ENCODE measurements at places on chromosomes 6 and 20.

DNA sequence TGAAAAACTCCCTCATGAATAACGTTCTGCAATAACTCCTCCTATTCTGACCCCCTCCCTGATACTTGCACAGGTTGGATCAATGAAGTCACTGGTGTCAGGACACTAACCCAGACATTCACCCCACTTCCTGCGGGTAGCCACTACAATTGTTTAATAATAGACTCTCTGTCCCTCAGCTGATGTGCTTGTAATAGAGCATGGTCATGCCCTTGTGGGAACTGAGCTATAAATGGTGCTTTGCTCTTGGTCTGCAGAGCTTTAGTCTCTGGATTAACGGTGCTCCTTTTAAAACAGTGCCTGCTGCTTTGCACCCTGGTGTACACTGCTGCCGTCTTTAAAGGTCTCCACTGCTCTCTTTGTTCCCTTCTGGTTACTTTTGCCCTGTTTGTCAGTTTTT, 127.3 kb downstream of the BACH2 start:
- no peaks in the 10 kb centered on the region for H3K4me1 ChIP-seq
- no peaks in the 10 kb centered on the region for H3K27me3 ChIP-seq
- DNase-seq: no peak
- H3K27ac ChIP-seq: no peak overlapping the region
- no peak overlapping the region for H3K4me3 ChIP-seq

DNA sequence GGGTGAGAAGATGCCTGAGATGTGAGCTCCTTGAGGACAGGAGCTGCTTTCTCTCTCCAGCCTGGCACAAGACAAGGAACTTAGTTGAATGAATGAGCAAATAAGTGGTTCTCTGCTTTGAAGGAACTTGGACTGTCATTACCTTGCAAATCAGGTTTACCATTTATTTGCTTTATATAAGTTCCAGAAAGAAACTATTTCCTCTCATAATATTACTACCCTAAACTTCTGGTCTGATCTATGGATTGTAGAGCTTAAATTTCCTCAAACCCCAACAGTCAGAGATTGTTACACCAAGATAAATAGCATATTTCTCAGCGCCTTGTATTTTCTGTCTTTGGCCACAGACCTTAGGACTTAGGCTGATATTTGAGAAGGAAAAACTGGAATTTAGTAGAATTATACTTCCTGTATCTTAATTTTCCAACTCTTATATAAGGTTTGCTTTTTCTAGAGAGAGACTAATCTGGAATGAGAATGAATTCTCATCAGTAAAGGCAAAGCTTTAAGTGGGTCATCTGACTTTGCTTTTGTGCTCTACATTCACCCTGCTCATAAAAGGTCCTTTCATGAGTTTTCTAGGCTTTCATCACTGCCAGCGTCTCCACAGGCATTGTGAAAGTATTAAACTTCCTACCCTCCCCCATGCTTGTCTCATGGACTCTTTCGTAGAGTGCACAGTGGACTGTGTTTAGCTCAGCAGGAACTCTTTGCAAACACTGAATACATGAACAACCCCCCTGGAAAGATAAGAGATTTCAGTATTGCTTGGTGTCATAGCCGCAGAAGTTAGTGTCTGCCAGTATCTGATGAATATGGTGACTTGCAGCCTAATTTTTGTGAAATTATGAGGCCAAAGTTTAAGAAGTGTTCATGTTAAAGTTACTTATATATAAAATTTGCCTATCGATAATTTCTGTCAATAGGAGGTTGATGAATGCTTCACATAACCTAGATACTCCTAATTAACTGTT, 74.0 kb downstream of the PTPRA start:
- DNase-seq: no peak
- no peaks in the 10 kb centered on the region for H3K36me3 ChIP-seq
- H3K4me3 ChIP-seq: no peak overlapping the region
- H3K4me1 ChIP-seq: peaks cover 8% of the 10 kb centered on the region
- no peak overlapping the region for H3K27ac ChIP-seq

DNA sequence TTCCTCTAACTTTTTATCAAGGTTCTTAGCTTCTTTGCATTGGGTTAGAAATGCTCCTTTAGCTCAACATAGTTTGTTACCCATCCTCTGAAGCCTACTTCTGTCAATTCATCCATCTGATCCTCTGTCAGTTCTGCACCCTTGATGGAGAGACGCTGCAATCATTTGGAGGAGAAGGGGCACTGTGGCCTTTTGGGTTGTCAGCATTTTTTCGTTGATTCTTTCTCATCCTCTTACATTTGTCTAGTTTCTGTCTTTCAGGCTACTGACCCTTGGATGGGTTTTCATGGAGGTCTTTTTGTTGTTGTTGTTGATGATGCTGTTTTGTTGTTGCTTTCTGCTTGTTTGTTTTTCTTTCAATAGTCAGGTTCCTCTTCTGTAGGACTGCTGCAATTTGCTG, 26.3 kb upstream of the HMGN3 start:
- H3K4me1 ChIP-seq: no peaks in the 10 kb centered on the region
- no peak overlapping the region for H3K27ac ChIP-seq
- no peaks in the 10 kb centered on the region for H3K36me3 ChIP-seq
- no peak for DNase-seq
- H3K27me3 ChIP-seq: no peaks in the 10 kb centered on the region
- no peak overlapping the region for H3K4me3 ChIP-seq

DNA sequence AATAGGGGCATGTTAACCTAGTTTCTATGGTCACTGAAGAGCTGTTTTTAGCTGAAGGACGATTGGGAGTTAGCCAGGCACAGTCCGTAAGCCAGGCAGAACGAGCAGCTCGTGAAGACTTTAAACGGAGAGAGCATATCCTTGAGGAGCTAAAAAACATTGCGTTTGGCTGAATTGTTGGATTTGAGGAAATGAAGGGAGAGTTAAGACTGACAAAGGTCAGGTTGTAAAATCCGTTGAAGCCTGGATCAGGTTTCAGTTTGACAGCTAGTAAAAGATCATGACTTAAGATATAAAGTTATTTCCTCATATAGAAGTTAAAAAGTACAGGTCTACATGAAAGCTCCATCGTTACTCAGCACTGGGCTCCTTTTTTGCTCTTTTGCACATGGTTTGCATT, 2.8 kb downstream of the DBNDD2 start:
- H3K27ac ChIP-seq: no peak overlapping the region
- no peak for DNase-seq
- H3K27me3 ChIP-seq: peaks cover 10% of the 10 kb centered on the region
- no peak overlapping the region for H3K4me3 ChIP-seq

GRCh38 chr6:150177952-150178520, 35.2 kb downstream of the PPP1R14C start:
- no peak for DNase-seq
- no peak overlapping the region for H3K4me3 ChIP-seq
- H3K4me1 ChIP-seq: no peaks in the 10 kb centered on the region
- H3K36me3 ChIP-seq: no peaks in the 10 kb centered on the region

GRCh38 chr6:122722746-122723145, 56.8 kb upstream of the FABP7 start:
- no peak overlapping the region for H3K4me3 ChIP-seq
- no peak for DNase-seq
- peaks cover 11% of the 10 kb centered on the region for H3K4me1 ChIP-seq
- no peaks in the 10 kb centered on the region for H3K36me3 ChIP-seq
- H3K27ac ChIP-seq: no peak overlapping the region

DNA sequence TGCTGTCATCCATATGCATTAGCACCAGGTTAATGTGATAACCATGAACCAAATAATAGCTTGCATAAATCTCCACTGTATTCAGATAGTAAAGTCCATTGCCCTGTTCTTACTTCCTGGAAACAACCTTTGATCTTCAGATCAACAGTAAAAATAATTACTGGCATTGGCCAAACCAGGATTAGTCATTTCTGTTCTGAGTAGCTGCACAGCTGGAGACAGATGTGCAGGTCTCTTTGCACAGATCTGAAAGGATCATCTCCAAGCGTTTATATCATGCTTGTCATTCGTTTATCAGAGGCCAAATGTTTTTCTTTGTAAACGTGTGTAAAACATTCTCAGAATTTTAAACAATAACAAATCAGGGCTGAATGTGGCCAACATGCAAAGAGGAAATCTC, 134.4 kb upstream of the HMGCLL1 start:
- H3K27me3 ChIP-seq: no peaks in the 10 kb centered on the region
- H3K4me1 ChIP-seq: no peaks in the 10 kb centered on the region
- no peak overlapping the region for H3K4me3 ChIP-seq
- no peaks in the 10 kb centered on the region for H3K36me3 ChIP-seq
- DNase-seq: no peak
